Activated naive CD4-positive, alpha-beta T cell (primary cell): ENCODE measurements at places on chromosomes 6 and 20.

DNA sequence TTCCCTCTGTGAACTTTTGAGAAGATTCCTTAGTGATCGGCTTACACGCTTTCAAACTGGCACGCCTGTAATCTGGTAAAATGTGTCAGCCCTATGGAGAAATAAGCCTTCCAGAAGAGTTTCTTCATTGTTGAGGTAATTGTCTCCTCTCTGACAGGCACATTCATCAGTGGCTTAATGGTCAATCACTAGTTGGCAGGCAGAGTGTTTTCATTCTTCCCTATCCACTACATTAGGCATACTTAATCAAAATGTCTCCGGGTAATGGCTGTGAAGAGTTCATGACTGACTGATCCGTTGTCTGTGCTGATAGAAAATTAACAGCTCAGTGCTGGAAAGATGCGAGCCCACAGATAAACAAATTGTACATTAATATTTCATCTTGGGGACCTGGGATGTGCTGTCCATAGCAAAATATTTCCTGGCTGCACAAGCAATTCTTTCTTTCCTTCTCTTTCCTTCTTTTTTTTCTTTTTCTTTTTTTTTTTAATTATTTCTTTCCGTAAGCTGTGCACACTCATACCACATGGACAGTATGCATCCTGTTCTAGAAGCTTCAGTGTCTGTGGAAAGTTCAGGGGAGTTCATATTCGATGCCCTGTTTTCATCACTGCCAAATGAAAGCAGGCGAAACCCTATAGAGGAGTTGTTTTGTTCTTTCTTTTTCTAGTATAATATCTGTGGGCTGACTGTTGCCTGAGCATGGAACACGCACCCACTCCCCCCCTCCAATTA is 31.4 kb downstream of the TSHZ2 start:
- DNase-seq, result no peak

DNA sequence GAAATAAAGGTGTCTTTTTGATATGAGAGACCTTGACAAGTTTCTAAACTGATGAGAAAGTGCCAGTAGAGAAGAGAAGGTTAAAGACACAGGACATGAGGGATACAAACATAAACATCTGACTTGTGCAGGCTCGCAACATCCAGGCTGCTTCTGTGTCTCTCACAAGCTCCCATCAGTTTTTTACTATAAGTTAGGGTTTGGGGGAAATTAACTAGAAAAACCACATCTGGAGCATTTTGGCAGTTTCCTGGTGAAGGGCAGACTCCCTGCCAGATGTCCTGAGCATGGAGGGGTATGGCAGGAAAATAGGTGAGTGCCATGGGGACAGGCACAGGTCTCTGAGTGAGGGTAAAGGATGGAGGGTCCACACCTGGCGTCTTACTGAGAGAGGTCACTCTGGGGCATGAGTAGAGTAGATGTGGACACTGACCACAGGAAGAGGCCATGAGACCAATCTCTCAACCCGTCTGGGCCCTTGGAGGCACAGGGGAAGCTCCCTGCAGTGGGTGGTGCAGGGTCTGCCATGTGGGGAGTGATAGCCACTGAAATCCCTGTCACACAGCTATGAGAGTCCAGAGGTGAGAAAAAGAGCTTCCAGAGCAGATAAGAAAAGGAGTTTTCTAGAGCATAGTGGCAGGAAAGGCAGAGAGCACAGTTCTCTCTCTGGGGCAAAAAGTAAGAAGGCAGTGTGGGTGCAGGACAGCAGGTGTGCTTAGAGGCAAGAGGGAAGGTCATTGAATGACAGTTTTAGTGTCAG is 193.3 kb upstream of the SYNDIG1 start:
- DNase-seq, result no peak

DNA sequence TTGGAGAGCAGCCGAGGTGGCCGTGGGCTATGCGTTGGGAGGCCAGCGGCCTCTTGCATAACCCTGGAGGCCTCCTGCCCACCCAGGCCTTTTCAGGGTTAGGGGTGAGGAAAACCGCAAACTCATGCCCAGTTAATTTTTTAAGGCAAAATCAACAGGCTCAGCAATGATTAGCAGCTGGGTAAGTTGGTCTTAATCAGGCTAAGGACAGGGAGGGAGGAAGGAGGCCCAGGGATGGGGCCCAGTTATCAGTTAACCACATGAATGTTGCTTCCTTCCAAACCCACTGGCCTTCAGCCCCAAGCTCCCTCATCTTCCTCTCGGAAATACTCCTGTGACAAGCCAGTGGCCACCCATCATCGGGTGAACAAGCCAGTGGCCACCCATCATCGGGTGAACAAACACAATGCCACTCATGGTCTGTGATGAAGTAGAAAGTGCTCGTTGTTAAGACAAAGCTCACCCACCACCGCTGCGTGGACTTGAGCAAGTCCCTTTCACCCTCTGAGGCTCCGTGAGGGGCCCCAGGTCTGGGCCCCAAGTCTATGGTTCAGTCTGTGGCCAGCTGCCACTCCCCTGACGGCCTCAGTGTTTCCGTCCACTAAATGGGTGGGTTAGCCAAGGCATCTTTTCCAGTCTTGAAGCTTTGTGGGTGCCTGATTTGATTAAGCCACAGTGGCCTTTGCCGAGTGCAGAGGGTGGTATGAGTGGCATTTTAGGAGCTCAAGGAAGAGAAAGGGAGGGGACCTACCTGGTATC is 39.4 kb downstream of the HNF4A start:
- no peak for DNase-seq

- DNase-seq, result no peak
Observed at GRCh38 chr20:53837126-53837826, 233.1 kb downstream of the BCAS1 start.

GRCh38 chr6:159302594-159302992 is 133.4 kb downstream of the FNDC1 start:
- DNase-seq, result no peak

- no peak for DNase-seq
Observed at GRCh38 chr6:168550326-168550725, 109.3 kb downstream of the SMOC2 start.

GRCh38 chr6:128807577-128807976 is 75.4 kb upstream of the LAMA2 start:
- no peak for DNase-seq

DNA sequence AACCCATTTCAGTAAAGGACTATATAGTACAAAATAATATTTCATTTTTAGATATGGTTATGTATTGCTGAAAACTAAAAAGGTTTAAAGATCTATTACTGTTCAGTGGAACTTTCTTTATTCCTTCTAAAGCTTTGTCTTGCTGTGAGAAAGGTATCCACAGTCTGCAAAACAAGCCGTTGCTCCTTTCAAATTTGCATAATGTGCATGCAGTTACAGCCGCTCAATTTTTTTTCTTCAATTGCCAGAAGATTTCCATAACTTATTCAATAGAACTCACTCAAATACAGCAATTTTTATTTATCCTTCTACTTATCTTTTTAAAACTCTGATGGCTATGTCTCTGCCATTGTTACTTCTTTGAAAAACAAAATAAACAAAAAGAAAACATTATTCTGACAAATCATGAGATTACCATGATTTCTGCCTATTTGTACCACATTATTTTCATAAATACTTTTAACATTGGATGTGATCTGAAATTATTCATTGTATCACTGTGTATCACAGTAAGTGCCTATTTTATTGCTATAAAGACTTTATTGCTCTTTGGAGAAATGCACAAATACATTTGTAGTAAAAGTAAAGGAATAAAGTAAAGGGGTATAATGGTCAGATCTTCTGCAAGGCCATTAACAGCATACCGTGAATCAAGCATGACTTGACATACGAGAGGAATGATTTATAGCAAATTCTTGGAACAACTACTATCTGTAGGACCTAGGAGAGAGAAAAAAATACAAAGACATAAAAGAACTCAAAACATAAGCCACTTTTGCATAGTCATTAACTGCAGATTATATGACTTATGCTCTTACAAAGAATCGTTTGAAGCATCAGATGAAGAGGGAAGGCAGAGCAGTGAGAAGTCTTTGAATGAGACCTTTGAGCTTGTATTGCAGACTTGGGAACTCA is 29.6 kb upstream of the HBS1L start:
- DNase-seq, result no peak

GRCh38 chr6:105199711-105200110 is 19.9 kb upstream of the POPDC3 start:
- no peak for DNase-seq
